Stimulated activated CD4-positive, alpha-beta T cell treated with anti-CD3 and anti-CD28 coated beads, Interleukin-1b, Interleukin-23, amount 100 ng/mL, for 4 hours (primary cell): ENCODE measurements at places on chromosomes 7 and 10.

DNA sequence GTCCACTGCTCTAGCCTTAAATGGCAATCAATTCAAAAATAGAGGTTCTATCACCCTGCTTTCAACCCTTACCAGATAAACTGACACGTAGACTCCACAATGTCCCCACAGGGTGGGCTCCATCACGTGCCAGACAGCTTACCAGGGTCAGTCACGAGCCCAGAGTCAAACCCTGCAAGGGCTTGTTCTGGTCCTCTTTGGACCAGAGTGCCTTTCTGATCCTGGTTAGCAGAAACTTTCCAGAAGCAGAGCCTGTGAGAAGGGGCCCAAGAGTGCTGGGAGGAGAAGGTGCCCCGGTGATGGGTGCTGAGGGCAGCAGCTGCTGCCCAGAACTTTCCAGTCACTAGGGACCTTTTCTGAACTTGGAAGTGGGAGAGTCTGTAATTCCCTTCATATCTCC is 354 bp upstream of the GIMAP5 start:
- no peak for DNase-seq

GRCh38 chr7:69588773-69589172 is 9.5 kb upstream of the AUTS2 start:
- DNase-seq, result no peak

DNA sequence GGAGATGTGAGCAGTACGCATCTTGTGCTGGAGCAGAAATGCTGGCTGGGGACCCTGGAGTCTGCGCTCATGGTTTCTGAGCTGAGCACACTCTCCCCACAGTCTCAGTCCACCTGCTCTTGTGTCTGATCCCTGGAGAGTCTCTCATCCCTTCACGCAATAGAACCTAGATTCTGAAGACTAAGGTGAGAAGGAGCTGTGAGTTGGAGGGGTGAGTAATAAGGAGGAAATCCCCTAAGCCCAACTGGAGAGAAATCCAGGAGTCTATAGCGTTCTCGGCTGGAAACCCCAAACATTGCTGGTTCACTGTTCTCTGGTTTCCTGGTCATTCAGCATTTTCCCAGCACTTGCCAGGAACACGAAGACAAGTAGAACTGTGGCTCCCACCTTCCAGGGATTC is 68.3 kb upstream of the SMNDC1 start:
- no peak for DNase-seq

DNA sequence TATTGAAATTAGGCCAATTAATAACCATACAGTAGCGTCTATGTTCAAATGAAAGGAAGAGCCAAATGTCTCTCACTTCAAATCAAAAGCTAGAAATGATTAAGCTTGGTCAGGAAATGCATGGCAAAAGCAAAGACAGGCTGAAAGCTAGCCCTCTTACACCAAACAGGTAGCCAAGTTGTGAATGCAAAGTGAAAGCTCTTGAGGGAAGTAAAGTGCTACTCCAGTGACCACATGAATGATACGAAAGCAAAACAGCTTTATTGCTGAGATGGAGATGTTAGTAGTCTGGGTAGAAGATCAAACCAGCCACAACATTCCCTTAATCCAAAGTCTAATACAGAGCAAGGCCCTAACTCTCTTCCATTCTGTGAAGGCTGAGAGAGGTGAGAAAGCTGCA is 123.8 kb downstream of the TEX36 start:
- no peak for DNase-seq
